ENCODE measurements at places on chromosomes 1 and 21.
A peak's percentile ranks its signal among the peaks of the same experiment; 100 is the strongest.

DNA sequence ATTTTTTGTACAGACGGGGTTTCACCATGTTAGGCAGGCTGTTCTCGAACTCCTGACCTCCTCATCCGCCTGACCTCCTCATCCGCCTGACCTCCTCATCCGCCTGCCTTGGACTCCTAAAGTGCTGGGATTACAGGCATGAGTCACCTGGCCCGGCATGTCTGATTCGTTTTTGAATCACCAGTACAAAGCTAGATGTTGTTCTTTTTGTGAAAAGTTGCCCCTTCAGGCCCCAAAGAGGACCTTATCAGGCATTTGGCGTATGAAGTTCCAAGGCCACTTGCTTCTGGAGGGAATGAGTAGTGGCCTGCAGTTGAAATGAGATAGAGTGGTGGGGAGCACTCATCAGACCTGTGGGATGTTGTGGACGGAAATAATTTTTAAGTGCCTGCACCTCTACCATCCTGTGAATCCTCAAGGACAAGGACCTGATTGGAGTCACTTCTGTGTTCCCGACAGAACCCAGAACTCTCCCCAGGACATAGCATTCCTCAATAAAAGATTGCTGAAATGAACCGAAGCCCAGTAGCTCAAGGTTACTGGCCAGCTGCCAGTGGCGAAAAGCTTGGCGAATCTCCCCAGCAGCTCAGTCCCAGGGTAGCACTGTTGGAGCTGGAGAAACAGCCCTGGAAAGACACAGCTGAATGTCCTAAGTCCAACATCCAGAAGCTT, 50.1 kb downstream of the NDUFS5 start:
- ATAC-seq = no peak

DNA sequence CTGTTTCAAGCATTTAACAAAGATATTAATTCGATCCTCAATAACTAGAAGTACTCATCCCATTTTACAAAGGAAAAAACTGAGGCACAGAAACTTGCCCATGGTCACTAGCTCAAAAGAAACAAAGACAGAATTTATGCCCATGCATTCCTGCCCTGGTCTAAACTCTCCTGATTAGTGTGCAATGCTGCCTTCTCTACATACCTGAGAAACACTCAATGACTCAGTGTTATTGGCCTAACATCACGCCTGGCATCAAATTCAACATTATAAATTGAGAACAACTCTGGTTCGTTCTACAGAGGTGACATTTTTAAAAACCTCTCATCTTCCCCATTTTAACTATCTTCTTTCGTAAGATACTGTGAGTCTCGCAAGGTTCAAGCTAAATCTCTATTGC, 5.2 kb downstream of the APP start:
- no peak for ATAC-seq

GRCh38 chr1:47563201-47563600, 125.4 kb downstream of the FOXD2 start:
- no peak for ATAC-seq

DNA sequence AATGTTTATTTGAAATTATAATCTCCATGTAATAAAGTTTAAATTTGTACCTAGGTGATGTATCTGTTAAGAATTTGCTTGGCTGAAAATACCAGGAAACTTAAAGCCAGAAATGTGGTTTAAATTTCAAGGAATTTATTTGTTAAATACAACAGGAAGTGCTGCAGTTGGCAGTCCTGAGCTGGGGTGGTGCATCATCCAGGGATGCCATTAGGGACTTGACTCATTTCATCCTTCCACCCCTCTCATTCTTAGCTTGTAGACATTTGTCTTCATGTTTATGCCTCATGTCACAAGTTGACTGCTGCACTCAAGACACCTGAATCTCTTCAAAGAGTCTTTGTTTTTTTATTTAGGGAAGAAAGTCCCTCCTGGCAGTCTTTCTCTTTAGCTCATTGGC, 175.9 kb downstream of the LHX8 start:
- no peak for ATAC-seq

DNA sequence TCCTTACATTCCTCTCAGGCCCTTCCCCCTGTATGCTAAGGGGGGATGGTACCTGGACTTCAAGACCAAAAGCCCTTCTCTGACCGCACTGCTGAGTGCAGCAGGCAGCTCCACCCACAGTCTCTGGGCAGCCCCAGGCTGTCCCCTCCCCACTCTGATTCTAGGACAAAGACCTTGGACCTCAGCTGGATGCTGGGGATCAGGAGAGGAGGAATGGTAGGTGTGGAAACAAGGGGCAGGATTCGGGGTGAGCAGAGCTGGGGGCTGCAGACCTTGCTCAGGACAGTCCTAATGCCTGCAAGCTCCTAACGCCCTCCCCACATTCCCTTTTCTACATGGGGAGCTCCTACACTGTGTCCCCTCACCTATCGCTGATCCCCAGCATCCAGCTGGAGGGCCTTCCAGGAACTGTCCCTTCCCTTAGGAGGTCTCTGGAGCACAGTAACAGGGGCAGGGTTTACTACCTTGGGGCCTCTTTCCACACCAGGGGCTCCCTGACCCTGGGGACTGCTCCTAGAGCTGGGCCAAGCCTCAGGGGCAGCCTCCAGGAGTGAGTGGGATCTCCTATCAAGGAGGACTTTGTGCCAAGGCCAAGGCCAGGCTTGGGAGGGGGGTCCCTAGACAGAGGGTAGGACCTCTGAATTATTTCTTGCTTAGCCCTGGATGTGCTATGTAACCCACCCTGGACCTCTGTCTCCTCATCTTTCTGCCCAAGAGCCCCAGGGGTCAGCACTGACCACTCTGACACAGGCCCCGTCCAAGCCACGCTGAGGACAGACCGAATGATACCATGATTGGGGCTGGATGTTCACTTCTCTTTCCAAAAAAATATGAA, 5.6 kb downstream of the CLDN19 start:
- no peak for ATAC-seq

DNA sequence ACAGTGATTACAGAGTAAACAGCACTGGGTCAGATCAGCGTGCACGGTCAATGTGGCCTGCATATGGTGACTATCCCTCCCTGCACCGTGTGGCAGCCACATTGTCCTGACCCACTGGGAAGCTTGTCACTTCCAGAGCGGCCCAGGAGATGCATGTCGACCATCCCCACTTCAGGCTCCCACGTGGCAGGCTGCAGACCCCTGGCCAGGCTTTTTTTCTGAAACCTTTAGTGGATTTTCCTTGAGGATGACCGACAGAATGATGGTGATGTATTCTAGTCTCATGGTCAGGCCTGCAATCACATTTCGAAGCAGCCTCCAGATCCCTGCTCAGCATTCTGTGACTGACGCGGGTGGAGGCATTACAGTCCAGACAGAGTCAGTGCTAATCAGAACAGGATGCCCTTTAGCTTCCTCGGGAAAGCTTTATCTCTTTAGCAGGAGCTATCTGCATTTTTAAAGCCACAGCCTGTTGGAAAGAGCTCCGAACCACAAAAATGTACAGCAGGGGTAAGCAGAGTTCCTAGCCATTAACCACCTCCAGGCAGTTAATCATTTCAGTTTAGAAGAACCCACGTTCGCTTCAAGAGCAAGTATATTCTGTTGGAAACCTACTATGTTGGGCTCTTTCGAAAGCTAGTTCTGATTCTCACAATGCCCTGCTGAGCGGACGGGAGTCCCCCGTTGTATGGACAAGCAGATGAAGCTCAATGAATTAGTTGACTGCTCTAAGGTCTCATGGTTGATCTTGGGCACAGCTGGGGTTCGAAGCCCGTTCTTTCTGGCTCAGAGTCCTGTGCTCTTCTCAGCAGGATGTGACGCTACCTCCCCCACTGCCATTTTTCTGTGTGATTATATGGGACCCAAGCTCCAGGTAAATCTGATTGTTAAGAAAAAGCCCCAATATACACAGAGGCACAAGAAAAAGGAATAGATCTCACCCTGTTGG, 56.5 kb downstream of the IRF2BP2 start:
- no peak for ATAC-seq

DNA sequence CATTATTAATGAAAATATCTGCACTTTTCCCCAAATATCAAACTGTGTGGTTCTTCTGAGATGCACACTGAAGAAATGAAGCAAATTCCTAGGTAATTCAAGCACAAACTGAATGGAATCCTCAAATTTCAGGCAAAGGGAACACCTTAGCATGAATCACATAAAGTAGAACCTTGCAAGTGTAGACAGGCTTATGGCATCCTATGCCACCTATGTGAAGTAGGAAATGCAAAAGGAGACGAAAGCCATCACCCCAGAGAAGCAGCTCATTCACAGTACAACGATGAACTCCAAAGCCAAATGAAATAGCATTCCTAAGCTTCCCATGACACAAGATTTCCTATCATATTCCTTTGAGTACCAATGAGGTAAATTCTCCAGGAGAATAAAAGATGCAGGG, 461.2 kb upstream of the RUNX1 start:
- ATAC-seq = no peak

DNA sequence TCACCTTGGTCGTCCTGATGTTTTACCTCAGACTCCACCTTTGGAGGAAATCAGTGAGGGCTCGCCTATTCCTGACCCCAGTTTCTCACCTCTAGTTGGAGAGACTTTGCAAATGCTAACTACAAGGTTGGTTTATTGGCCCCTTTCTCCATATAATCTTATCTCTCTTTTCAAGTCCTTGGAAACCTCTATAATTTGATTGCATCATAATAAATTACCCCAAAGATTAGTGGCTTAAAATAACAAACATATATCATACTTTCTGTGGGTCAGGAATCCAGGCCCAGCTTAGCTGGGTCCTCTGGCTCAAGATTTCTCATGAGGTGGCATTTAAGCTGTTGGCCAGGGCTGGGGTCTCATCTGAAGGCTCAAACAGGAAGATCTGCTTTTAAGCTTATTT, 12.1 kb upstream of the PSMD4 start:
- no peak for ATAC-seq

DNA sequence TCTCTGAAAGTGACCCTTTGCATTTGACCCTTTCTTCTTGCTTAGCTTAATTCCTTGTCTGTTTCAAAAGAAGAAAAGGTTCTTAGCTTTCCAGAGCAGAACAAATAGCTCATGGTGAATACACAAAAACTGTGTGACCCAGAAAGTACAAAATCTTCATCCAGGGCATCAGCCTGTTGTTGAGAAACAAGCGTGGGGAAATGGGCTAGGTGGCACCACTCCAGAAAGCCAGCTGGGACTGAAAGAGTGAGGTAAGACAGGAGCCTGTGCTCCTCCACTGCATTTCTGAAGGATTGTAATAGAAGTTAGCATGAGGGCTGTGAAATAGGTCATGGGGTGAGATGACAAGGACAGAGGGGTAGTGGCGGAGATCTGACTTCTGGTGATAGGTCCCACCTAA, 45.8 kb downstream of the CYP2J2 start:
- ATAC-seq = no peak

GRCh38 chr1:36149973-36150295, 648 bp upstream of the TRAPPC3 start:
- no peak for ATAC-seq

DNA sequence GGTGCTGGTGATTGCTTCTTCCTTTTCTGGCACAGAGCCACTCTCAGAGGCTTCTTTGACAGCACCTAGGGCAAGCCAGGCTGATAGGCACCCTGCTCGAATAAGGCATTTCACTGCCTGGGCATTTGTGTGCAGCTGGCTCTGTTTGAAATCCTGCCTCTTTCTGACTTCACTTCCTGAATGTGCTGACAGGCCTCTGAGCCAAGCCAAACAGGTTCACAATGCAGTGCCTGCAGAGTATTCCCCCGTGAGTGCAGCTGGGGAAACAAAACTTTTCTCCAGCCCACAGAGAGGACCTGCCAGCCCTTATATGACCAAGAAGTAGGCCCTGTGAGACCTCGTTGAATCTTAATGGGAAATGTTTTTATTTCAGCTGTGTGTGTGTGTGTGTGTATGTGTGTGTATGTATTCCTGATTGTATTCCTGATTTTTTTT, 10.4 kb downstream of the JUN start:
- peak; percentile 29 for ATAC-seq

DNA sequence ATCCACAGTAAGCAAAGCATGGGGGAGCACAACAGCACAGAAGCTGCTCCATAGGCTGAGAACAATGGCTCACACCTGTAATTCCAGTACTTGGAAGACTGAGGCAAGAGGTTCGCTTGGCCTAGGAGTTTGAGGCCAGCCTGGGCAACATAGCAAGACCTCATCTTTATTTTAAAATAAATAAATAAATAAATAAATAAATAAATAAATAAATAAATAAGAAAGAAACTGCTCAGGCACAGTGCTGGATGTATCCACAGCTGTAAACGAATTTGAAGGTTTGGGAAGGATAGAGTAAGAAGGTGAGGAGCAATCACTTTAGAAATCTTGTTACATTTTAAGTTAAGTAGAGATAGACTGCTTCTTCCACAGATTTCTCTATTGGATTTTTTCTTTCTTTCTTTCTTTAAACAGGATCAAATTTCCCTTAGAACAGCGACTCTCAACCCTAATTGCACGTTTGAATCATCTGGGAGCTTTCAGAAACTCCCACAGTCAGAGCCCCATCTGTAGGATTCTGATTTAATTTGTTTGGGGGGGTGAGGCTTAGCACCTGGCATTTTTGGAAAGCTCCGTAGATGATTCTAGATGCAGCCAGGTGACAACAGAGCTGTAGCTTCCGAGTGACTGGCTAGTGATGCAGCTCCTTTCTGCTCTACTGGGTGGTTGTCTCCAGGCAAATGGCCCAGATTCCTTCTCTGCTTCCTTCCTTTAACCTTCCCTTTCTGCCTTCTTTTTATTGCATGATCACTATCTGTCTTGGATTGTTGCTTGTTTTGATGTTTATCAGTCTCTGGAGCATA, 53.5 kb downstream of the S1PR1 start:
- peak; percentile 1 for ATAC-seq

- ATAC-seq = peak; percentile 19
Observed at GRCh38 chr1:74681851-74682250, 8.3 kb upstream of the ERICH3 start.

DNA sequence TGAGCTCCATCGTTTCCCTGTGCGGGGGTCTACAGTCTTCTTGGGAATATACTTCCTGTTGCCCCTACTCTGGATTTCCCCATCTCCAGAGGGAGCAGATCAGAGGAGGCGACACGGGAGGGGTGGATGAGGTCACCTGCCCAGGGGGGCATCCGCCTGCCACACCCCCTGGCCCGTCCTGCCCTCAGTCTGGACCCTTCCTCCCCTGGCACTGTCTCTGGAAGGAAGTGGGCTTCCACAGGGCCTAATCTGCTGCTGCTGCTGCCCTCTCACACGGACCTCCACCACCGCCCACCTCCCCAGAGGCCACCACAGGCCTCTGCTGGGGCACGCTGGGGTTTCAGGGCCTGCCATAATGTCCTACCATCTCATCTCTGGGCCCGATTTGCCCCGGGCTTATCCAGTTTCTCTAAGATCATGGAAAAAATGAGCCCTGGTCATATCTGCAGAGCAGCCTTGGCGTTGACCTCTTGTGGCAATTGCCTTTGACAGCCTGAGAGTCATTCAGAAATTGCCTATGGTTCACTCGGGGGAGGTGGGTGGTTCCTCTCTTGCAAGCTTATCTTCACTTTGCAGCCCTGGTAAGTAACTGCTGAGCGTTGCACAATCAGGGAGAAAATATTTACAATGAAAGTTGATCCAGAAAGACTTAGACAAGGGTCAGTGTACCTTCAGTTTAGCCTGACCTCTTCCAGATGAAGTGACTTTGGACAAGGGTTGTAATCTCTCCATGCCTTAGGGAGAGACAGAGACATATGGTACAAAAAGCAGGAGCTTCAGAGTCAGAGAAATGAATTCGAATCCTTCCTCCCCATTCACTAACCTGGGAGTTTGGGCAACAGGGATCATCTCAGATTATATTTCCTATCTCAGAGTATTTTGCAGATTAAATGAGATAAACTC, 252.4 kb downstream of the TOMM20 start:
- ATAC-seq = peak; percentile 78

GRCh38 chr1:5915587-5916571, 76.3 kb downstream of the NPHP4 start:
- peak; percentile 88 for ATAC-seq

GRCh38 chr1:158771950-158772866, at the start of gene OR6N1:
TSS of gene OR6N1 (minus strand) at chr1:158772195. CDS start at chr1:158766682, 5,513 bp downstream.
- ATAC-seq = no peak
